Pancreas (tissue), 10 donors: ENCODE measurements at places on chromosomes 4 and X.

DNA sequence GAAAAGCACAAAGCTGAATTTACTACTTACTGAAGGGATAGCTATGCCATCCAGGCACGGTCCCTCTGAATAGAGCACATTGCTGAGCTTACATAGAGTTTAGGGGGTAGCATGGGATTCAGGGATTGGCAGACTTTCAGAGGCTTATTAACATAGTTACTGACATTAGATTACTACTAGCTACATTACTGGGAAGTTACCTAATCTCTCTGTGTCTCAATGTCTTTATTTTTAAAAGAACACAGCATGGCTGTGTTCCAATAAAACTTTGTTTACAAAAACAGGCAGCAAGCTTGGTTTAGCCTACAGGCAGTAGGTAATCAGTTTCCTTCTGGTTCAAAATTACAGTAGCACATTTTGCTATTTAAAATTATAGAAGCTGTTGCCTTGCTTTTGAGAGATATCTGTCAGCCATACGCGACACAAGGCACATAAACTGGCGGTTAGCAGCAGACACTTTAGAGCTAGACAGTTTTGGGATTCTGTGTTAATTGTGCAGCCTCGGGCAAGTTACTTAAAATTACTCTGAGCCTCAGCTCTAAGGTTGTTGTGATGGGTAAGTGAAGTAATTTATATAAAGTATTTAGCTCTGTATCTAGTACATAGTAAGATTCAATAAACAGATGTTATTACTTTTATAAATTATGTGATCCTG is 6.9 kb downstream of the KLHL8 start:
- H3K27me3 ChIP-seq, result no peaks in the 10 kb centered on the region
- H3K4me1 ChIP-seq, result no peaks in the 10 kb centered on the region
- H3K36me3 ChIP-seq, result no peaks in the 10 kb centered on the region
- no peak overlapping the region for H3K27ac ChIP-seq
- H3K4me3 ChIP-seq, result no peak overlapping the region

GRCh38 chr4:153763404-153763803 is 3.6 kb upstream of the RNF175 start:
- H3K36me3 ChIP-seq, result no peaks in the 10 kb centered on the region
- H3K27me3 ChIP-seq, result no peaks in the 10 kb centered on the region
- no peak for DNase-seq
- H3K27ac ChIP-seq, result no peak overlapping the region
- no peak overlapping the region for H3K4me3 ChIP-seq

- H3K4me1 ChIP-seq, result peaks cover 36% of the 10 kb centered on the region
- H3K36me3 ChIP-seq, result no peaks in the 10 kb centered on the region
- H3K27me3 ChIP-seq, result no peaks in the 10 kb centered on the region
- H3K4me3 ChIP-seq, result peak within 1 kb of the TSS; percentile 41
Observed at GRCh38 chr4:120922381-120923206, at the start of gene PRDM5. Gene PRDM5, minus strand, starts transcription at chr4:120922726. Its CDS starts 118 bp downstream, at chr4:120922608.

DNA sequence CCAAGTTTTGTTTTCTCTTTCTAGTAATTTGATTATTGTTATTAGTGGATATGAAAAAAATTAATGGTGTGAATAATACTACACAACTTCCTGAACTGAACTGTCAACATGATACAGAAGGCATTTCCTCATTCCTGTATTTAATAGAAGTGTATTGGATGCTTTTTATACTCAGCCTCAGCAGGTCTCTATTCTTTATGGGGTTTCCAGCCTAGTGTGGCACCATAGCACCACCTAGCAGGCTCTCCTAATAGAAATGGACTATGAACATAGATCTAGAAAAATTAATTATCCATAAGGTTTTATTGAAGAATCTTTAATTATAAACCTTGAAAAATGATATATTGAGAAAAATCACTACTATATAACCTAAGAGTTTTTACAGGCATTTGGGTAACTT is 52.4 kb downstream of the GLRB start:
- H3K27ac ChIP-seq, result no peak overlapping the region
- no peaks in the 10 kb centered on the region for H3K4me1 ChIP-seq
- H3K36me3 ChIP-seq, result no peaks in the 10 kb centered on the region
- H3K4me3 ChIP-seq, result no peak overlapping the region

DNA sequence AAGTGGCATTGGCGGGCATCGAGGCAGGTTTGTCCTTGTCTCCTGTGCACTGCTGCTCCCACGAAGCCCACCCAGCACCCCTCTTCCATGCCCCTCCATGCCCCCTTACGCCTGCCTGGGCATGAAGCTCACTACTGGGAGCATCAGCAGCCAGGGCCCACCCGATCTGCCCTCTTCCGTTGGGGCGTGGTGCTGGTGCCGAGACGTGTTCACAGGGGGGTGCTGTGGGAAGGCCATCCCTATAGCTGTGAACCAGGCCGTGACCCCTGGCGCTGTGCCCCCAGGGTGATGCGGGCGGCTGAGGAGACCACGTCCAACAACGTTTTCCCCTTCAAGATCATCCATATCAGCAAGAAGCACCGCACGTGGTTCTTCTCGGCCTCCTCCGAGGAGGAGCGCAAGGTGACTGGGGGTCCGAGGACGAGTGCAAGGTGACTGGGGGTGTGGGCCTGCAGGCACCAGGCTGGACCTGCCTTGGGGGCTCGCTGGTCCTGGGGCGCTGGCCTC is 19.3 kb upstream of the ADD1 start:
- H3K36me3 ChIP-seq, result peaks cover 9% of the 10 kb centered on the region
- H3K4me1 ChIP-seq, result no peaks in the 10 kb centered on the region
- H3K4me3 ChIP-seq, result no peak overlapping the region
- DNase-seq, result no peak

- no peaks in the 10 kb centered on the region for H3K36me3 ChIP-seq
- no peaks in the 10 kb centered on the region for H3K27me3 ChIP-seq
- no peak overlapping the region for H3K4me3 ChIP-seq
- no peak for DNase-seq
- no peaks in the 10 kb centered on the region for H3K4me1 ChIP-seq
Observed at GRCh38 chrX:125765347-125765746, 400.7 kb downstream of the DCAF12L2 start.

- no peak overlapping the region for H3K27ac ChIP-seq
- no peak overlapping the region for H3K4me3 ChIP-seq
- H3K4me1 ChIP-seq, result no peaks in the 10 kb centered on the region
- no peak for DNase-seq
- H3K36me3 ChIP-seq, result no peaks in the 10 kb centered on the region
Observed at GRCh38 chr4:37639551-37640285, 46.5 kb downstream of the RELL1 start.

- no peaks in the 10 kb centered on the region for H3K36me3 ChIP-seq
- no peaks in the 10 kb centered on the region for H3K27me3 ChIP-seq
- H3K4me3 ChIP-seq, result no peak overlapping the region
- DNase-seq, result no peak
Observed at GRCh38 chrX:103461156-103461555, 58.1 kb downstream of the RAB40A start.

GRCh38 chrX:20218836-20219505 is 47.7 kb downstream of the RPS6KA3 start:
- no peaks in the 10 kb centered on the region for H3K36me3 ChIP-seq
- H3K27ac ChIP-seq, result peak overlapping the region; percentile 34
- no peak overlapping the region for H3K4me3 ChIP-seq
- DNase-seq, result no peak

DNA sequence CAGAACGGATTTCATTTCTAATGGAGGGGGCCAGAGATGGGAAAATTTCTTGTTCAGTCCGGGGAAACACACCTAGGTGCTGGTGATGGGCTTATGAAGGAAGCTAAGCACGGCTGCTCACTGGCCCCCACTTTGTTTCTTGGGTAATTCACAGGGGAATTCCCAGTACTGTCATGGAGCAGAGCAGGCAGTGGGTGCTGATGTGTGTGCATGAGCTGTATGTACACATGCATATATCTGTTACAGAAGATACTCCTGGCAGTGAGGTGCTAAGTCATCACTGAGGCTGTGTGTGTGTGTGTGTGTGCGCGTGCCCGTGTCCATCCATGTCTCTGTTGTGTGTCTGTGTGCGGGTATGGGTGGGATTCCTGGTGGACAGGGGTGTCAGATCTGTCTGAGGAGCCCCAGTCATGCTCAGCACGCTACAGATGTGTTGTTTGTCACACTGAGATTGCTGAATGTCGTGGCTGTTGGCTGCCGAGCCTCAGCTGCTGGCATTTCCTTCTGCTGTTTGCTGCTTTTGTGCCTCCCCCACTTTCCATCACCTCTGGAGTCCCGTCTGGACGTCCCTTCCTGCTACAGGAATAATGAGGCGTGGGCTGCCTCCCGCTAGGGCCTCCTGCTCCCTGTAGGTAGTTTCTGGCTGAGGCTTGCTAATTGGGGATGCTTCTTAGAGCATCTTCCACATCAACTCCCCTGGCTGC is 53.3 kb downstream of the JADE1 start:
- no peak overlapping the region for H3K4me3 ChIP-seq
- DNase-seq, result no peak
- H3K36me3 ChIP-seq, result peaks cover 34% of the 10 kb centered on the region
- H3K27me3 ChIP-seq, result no peaks in the 10 kb centered on the region
- H3K27ac ChIP-seq, result no peak overlapping the region
- no peaks in the 10 kb centered on the region for H3K4me1 ChIP-seq

DNA sequence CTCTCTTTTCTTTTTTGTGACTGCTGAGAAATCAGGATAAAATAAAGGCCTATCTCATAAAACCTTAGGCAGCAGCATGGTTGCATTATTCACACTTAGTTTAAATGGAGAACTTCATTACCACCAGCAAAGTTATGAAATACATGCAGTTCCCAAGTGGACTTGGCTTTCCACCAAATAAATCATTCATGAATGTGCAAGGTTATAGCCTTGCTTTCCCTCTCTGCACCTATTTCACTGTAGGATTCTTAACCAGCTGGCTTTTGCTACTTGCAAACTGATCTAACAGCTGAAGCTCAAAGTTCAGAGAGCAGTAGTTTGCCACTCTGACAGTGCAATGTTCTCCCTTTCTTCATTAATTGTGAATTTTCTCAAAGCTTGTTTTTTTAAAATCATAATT is 140.1 kb upstream of the SMIM31 start:
- no peak overlapping the region for H3K27ac ChIP-seq
- H3K27me3 ChIP-seq, result no peaks in the 10 kb centered on the region
- no peak overlapping the region for H3K4me3 ChIP-seq

GRCh38 chrX:5307416-5307815 is 921.3 kb downstream of the NLGN4X start:
- no peak overlapping the region for H3K4me3 ChIP-seq
- no peak overlapping the region for H3K27ac ChIP-seq
- no peaks in the 10 kb centered on the region for H3K4me1 ChIP-seq
- no peaks in the 10 kb centered on the region for H3K36me3 ChIP-seq
- DNase-seq, result no peak

GRCh38 chr4:23728971-23729370 is 160.9 kb downstream of the PPARGC1A start:
- H3K27me3 ChIP-seq, result no peaks in the 10 kb centered on the region
- no peaks in the 10 kb centered on the region for H3K36me3 ChIP-seq
- H3K4me3 ChIP-seq, result no peak overlapping the region
- no peaks in the 10 kb centered on the region for H3K4me1 ChIP-seq

DNA sequence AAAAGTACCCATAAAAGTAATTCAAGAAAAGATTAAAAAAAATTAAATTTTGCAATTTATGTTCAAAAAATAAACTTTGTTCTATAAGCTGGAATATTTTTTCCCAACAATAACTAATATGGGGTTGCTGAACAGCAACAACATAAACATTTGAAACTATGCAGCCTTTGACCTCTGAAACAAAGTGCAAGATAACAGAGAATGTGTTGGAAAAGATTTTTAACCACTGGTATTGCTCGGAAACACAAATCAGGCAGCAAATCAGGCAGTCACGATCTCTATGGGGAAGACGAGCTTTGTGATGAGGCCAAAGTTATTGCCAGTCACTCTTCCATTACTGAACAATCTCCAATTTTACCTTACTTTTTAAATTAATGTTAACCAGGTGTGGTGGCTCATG is 332.1 kb downstream of the PABPC4L start:
- no peaks in the 10 kb centered on the region for H3K36me3 ChIP-seq
- no peak overlapping the region for H3K4me3 ChIP-seq
- no peak for DNase-seq
- H3K27ac ChIP-seq, result no peak overlapping the region

DNA sequence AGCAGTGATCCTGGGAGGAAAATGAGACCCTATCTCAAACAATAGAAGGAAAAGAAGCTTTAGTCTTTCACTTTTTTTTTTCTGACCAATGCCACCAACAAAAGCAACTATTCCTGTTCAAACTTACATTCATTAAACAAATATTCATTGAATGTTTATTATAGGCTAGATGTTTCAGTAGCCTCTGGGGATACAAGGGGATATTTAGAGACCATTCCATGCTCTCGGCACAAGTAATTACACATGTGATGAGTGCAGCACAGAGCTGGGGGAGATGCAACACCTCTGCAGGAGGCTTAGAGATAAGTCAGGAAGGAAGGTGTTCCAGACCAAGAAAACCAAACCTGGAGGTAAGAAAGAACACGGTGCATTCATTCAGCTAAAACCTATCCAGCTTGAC is 68.3 kb downstream of the PALLD start:
- H3K4me3 ChIP-seq, result no peak overlapping the region
- H3K4me1 ChIP-seq, result no peaks in the 10 kb centered on the region
- H3K27me3 ChIP-seq, result no peaks in the 10 kb centered on the region
- no peaks in the 10 kb centered on the region for H3K36me3 ChIP-seq
- DNase-seq, result no peak

DNA sequence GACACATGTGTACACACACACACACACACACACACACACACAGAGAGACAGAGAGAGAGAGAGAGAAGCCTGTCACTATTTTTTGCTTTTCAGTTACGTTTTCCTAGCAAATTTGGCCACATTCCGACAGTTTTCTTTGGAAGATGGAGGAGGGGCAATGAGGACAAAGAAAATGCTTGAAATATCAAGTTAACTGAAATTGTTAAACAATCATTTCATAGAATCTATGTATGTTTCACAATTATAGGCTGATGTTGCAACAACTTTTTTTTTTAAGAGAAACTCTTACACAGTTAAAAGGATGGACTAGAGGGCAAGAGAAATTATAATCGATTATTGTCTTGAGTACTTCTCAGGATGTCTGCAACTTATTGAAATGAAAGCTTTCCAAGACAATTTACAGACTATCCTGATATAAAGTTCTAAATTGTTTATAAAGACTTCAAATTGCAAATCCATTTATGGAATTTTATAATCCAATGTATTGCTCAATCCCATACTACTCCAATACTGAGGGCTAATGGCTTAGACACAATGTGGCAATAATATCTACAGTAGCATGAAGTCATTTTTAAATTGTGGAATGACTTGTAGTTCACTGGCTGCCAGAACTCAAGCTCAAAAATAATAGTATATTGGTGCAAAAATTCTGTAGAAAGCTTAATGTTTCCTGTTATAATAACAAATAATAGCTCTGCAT is 647.0 kb upstream of the PCDH7 start:
- H3K4me1 ChIP-seq, result no peaks in the 10 kb centered on the region
- H3K27me3 ChIP-seq, result no peaks in the 10 kb centered on the region
- no peak overlapping the region for H3K4me3 ChIP-seq
- DNase-seq, result no peak
- H3K27ac ChIP-seq, result no peak overlapping the region

- no peak overlapping the region for H3K4me3 ChIP-seq
- no peak overlapping the region for H3K27ac ChIP-seq
- DNase-seq, result no peak
- H3K36me3 ChIP-seq, result no peaks in the 10 kb centered on the region
- H3K27me3 ChIP-seq, result no peaks in the 10 kb centered on the region
Observed at GRCh38 chrX:155048977-155049619, 21.8 kb downstream of the CMC4 start.

GRCh38 chr4:110106931-110107296 is 91.5 kb downstream of the ELOVL6 start:
- no peak overlapping the region for H3K4me3 ChIP-seq
- DNase-seq, result no peak
- peaks cover 10% of the 10 kb centered on the region for H3K4me1 ChIP-seq

GRCh38 chrX:105821471-105822121 is 743 bp upstream of the NRK start:
- H3K4me1 ChIP-seq, result no peaks in the 10 kb centered on the region
- DNase-seq, result no peak
- no peaks in the 10 kb centered on the region for H3K36me3 ChIP-seq
- H3K27ac ChIP-seq, result no peak overlapping the region
